ENCODE measurements at places on chromosomes 11 and 22. TPM values are rescaled to one million over a fixed set of nuclear protein-coding genes. Genes with fewer than 3 reads are reported as not detected.

GRCh38 chr11:35377262-35377661 lies 42.1 kb downstream of the SLC1A2 start:
- DNase-seq = no peak

- no peak for DNase-seq
Measured at GRCh38 chr11:104142698-104143097, 21.2 kb downstream of the PDGFD start.

GRCh38 chr22:24429411-24430365 lies 2.3 kb downstream of the ADORA2A start:
- DNase-seq = no peak

DNA sequence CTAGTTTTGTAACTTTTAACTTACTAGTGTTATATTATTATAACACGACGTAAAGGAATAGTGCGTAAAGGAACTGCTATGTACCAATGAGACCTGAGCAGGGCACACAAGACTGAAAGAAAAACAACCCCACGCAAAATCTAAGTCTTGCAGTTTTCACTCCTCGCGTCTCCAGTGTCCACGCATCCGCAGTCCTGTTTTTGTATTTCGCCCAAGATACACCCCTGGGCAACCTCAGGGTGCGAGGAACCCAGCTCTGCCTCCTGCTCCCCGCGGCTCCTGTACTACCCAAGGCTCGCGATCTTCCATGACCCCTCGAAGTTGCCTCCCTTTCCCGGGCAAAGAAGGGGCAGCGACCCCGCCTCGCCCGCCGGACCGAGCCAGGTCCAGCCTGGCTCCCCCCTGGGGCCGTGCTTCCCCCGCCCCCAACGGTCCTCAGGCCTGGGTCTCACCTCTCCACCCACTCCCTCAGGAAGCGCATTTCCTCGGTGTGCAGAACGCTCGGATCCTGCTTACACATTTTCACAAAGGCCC lies 393 bp downstream of the ST13 start:
- DNase-seq = peak; percentile 46

GRCh38 chr11:85935751-85936150 lies 80.6 kb downstream of the CCDC83 start:
- no peak for DNase-seq

- DNase-seq = no peak
Measured at GRCh38 chr11:118528511-118528910, 1.2 kb downstream of the TTC36 start.

DNA sequence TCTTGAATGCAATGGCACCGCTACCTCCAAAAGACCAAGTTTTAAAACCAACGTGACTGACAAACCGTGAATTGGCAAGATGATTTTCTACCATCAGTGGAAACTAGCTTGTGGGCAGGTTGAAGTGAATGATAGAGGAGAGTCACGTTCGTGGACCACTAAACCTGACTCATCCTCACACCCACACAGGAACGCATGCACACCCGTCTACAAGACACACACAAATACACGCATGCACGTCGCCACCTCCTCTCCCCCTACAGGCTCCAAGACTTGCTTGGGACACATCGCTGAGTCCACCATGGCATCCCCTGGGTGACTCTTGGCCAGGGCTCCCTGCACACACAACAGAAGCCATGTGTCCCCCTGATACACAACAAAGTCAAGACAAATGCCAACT lies 14.4 kb downstream of the TMPRSS6 start:
- no peak for DNase-seq

DNA sequence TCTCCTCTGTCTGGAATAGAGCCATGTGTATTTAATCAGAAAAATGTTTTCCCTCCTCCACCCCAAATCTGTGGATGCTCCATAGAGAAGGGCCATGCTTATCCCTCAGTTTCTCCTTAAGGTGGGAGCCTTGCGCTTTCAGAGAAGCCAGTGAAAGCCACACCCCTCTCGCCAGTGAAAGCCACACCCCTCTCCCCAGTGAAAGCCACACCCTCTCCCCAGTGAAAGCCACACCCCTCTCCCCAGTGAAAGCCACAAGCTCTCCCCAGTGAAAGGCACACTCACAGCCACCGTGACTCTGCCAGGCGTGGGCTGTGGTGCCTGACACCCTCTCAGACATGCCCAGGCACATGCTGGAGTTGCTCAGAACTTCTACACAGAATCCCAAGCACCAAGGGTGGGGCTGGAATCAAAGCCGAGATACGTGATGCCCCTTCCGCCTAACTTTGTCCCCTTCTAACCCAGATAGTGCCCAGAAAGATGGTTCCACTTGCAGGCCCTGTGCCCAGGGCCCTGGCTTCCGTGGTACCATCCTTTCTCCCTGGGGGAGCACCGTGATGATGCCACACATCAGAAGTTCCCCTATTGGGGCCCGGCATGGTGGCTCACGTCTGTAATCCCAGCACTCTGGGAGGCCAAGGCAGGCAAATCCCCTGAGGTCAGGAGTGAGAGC lies 16.5 kb upstream of the PRR5 start:
- DNase-seq = peak; percentile 68

DNA sequence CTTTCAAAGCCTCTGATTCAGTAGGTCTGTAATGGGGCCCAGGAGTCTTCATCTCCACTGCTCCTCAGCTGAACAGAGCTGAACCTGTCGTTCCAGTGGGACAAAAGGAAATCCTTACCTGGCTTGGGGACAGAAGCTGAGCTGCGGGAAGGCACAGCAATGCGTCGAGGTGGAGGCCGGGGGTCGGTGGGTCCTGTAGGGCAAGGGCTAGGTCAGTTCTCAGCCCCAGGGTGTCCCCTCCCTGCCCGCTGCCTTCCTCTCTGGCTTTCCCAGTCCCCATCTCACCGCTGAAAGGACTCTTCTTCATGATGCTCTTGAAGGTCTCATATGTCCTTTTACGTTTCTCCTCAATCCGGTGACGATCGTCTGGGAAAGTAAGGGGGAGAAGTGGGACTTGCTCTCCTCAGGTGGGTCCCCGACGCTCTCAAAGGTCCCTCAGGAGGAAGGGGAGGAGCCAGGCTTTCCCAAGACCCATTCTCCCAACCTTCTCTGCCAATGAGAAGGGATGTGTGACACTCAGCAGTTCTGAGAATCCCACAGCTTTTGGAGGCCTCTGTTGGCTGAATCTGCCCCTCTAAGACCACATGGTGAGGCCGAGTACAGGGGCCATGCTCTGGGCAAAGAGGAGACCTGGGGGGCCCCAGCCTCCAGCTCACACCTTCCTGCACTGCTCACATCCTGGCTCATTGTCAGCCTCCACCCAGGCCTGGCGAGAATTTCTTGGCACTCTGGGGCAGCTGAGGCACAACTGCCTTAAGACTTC lies 7.0 kb downstream of the RELA start:
- DNase-seq = no peak

DNA sequence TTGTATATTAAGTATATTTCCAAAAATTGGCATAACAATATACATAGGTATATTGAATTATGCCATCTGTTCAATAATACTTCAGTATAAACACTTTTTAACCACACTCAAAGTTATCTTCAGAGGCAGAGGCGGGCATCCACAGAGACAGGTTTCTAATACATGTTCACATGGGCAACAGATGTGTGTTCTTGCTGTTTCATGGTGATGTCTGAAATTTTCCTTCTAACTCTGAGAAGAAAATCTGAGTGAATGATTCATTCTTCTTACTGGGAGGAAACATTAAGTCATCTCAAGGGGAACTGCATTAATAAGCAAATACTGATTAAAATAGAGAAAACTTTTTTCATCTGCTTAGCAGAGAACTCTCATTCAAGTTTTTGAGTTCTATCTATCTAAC lies 1074.5 kb downstream of the LRRC4C start:
- no peak for DNase-seq

DNA sequence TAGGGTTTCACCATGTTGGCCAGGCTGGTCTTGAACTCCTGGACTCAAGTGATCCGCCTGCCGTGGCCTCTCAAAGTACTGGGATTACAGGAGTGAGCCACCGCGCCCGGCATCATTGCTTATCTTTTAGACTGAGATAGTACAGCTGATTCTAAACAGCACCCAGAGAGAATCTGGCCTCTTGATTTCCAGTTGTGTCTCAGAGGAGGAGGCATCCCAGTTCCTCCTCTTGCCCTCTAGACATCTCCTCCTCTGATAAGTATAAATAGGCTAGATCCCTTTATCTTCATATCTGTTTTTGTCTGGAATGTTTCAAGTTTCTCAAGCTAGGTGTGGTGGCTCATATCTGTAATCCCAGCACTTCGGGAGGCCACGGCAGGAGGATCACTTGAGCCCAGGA lies 7.0 kb downstream of the MARK2 start:
- no peak for DNase-seq

DNA sequence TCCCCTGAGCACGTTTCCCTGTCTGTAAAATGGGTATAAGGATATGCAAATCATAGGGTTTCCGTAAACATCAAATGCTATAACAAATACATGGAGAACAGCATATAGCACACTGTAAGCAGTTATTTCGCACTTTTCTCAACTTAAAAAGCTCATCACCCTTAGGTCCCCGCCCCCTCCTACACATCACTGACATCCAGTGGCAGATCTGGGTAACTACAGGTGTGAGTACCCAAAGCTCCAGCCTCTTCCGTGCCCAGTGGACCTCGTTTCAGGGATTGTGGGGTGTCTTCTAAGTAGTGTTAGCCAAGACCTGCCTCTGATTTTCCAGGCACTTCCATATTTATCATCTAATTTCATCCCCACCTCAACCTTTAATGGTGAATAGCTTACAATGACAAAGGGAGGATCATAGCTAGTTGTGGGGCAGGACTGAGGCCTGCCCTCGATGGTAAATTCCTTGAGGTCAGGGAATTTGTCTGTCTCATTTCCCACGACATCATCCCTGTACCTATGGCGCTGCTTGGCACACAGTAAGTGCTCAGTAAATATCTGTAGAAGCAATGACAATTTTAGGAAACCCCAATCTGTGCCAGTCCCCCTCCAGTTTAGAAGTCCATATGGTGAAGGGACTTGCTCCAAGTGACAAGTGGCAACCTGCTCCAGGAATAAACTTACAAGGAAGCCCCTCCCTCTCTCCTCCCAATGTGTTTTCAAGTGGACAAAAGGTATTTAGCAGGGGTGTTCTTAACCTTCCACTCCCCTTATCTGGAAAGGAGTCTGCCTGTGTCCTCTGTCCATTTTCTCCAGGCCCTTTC lies 340.5 kb downstream of the TENM4 start:
- no peak for DNase-seq

Gene MEI1
- 0.08 TPM for total RNA-seq

Gene TMEM191C
- total RNA-seq = not detected

Gene TP53I11
- 55.3 TPM for total RNA-seq

Gene TEX54
- total RNA-seq = not detected

Gene SPTBN2
- total RNA-seq = under 0.01 TPM

Gene DEFB131B
- total RNA-seq = not detected

Gene MRGPRE
- not detected for total RNA-seq

Gene TMA7B
- not detected for total RNA-seq

Gene LARGE2
- not detected for total RNA-seq

Gene LRRN4CL
- total RNA-seq = 0.85 TPM
